ENCODE measurements at places on chromosomes 1 and 21. TPM values are rescaled to one million over a fixed set of nuclear protein-coding genes. Genes with fewer than 3 reads are reported as not detected.
A peak's percentile ranks its signal among the peaks of the same experiment; 100 is the strongest.

The CHD5 gene
- 0.50 TPM for total RNA-seq

The ZYG11A gene
- 9.7 TPM for total RNA-seq

The SPATA1 gene
- total RNA-seq: 2.8 TPM

The SPRR2A gene
- not detected for total RNA-seq

The RABGAP1L gene
- total RNA-seq: 56.7 TPM

DNA sequence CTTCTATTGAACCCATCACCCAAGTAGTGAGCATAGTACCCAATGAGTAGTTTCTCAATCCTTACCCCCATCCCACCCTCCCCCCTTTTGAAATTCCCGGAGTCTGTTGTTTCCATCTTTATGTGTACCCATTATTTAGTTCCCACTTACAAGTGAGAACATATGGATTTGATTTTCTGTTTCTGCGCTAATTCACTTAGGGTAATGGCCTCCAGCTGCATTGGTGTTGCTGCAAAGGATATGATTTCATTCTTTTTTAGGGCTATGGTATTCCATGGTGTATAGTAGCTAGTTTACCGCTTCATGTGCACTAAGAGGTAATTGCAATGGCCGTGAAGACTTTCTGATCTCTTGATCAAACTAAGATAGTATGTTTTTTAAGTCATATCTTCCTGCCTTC lies 107.5 kb upstream of the SERTAD4 start:
- no peak for DNase-seq

GRCh38 chr1:93753791-93754763 lies 72.4 kb upstream of the BCAR3 start:
- peak; percentile 41 for DNase-seq

- no peak for DNase-seq
Measured at GRCh38 chr1:217553949-217554509, 76.9 kb downstream of the GPATCH2 start.

- no peak for DNase-seq
Measured at GRCh38 chr1:41607808-41608207, 123.3 kb upstream of the EDN2 start.

GRCh38 chr1:154288661-154289060 lies 16.2 kb downstream of the HAX1 start:
- no peak for DNase-seq

GRCh38 chr21:36656138-36656537 lies 42.8 kb upstream of the SIM2 start:
- DNase-seq: peak; percentile 99

DNA sequence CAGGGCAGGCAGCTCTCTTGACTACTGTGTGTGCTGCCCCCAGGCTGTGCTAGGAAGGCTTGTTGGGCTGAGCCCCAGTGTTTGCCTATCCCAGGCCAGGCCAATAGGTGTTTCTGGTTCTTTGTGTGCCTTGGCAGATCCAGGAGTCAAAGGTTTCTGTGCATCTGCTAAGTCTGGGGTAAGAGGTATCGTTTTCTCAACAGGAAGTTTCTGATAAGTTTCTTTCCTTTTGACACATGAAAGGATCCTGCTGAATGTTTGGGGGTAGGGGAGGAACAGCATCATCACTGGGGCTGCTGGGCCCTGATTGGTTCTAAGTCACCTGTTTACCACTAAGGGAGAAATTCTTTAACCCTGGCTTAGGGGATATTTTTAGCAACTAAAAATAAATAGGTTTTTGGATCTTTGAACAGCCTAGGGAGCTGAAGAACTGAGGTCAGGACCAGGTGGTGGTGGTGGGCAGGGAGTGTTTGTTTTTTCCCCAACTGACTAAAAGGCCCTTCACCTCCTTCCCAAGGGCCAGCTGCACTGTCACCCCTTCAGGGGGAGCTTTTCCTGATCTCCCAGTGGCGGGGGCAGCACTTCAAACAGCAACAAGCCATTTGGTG lies 85.1 kb downstream of the KCNN3 start:
- no peak for DNase-seq

DNA sequence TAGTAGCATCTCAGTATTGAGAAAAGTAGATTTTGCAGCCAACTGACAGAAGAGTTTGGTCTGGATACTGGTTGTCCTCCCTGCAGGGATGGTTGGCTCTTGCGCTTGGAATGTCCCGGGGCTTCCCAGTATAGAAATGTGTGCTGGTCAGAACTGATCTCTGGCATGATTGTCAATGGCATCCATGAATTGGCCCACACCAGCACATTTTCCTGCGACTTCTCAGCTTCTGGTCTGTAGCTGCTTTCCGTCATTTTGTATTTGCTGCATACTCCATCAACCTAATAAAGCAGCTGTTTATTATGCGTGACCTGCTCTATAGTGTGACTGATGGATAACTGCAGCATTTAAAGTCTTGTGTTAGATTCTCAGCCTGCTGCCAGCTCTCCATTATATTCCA lies 203.7 kb downstream of the S1PR1 start:
- peak; percentile 12 for DNase-seq

- no peak for DNase-seq
Measured at GRCh38 chr1:153578490-153578889, 12.8 kb upstream of the S100A2 start.

- no peak for DNase-seq
Measured at GRCh38 chr1:222818171-222818570, 3.3 kb downstream of the DISP1 start.

GRCh38 chr1:19577561-19577960 lies 66.5 kb upstream of the NBL1 start:
- no peak for DNase-seq

GRCh38 chr1:85189120-85189519 lies 11.7 kb downstream of the SYDE2 start:
- no peak for DNase-seq

GRCh38 chr21:36799869-36800268 lies 101.0 kb downstream of the SIM2 start:
- DNase-seq: no peak

GRCh38 chr1:230548357-230548756 lies 93.9 kb upstream of the COG2 start:
- no peak for DNase-seq

DNA sequence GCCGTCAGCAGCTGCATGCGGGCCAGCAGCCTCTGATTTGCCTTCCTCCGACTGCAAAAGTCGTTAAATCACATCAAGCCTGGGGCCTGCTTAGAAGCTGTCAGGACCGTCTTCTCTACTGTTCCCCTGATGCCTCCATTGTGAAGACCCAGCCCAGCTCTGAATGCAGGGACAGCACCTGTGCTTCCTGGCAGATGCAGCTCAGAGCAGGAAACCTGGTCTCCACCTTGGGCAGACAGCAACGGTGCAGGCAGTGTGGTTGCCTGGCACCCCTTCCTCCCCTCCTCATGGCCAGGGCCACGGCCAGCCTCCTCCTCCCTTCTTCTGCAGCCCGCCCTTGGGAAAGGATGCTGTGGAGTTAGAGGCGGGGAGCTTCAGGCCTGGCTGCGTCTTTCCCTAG lies 92.3 kb upstream of the COL6A1 start:
- DNase-seq: no peak

GRCh38 chr1:52658795-52659194 lies 25.8 kb downstream of the SHISAL2A start:
- peak; percentile 87 for DNase-seq

GRCh38 chr1:17440074-17440826 lies 773 bp upstream of the RCC2 start:
- no peak for DNase-seq

- DNase-seq: no peak
Measured at GRCh38 chr1:210405316-210405715, 76.6 kb downstream of the HHAT start.

Measured in PC-9 (cell line).